ENCODE measurements at places on chromosomes 2 and 18.

DNA sequence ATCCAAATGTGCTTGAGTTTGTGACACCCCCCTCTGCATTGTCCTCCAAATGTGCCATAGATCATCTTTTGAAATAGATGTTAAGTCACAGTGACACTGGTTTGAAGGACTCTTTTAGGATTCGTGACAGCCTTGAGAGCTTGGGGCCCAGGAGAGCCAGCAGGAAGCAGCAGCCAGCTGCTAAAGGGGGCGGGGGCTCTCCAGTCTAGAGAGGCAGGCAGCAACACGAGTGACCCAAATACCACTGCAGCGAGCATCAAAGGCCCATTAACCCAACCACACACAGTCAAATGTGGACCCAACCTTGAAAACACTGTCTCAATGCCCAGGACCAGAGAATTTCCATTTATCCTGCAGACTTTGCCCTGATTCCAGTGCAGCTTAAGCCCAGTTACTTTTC is 75.6 kb downstream of the ZBTB7C start:
- DNase-seq, result no peak

DNA sequence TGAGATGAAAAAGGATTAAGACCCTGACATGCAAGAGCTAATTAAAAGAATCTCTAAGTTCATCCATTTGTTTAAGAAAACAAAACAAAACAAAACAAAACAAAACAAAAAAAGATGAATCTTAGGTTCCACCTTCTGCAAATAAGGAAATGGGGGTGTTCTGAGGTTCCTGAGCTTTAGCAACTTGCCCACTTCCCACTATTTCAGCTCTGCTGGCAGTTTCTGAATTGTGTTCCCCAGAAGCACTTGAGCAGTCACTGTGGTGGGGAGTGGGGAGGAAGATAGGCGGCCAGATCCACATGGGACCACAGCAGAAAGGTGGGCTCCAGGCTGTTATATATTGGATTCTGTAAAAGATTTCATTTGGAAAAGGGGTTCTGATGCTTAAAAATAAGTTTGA is 20.3 kb downstream of the INO80C start:
- DNase-seq, result no peak

GRCh38 chr2:120320318-120320851 is 25.6 kb upstream of the INHBB start:
- no peak for DNase-seq

DNA sequence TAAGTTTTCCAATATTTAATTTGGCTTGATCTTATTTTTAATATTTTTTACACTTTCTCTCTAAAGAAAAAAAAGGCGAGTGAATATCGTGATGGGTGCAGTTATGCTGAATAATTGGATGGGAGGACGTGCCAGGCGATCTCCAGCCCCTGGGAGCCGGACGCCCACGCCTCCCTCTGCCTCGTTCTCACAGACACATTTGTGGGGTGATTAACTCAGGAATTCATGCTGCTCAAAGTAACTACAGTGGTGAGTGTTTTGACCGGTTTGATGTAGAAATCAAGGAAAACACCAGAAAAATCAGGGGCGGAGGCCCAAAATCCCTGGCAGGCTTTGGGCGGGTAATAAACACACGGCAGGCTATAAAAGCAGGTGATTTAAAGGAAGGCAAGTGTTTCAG is 736.8 kb upstream of the SALL3 start:
- DNase-seq, result no peak

DNA sequence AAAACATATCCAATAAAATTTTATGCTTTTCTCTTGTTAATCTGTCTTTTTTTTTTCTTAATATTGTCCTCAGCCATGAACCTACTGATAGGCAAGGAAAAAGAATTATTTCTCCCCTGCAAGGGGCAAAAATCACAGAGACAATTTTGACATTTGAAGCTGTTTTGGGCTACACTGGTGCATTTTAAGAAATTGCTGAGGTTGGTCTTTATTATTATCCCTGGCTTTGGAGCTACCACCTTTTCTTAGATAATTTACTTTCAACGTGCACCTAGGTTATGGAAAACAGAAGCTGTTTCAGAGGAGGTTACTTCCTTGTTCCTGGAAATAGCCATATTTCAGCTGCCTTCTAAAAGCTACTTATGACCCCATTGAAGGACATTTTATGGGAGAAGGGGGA is 195.5 kb upstream of the KYNU start:
- no peak for DNase-seq

DNA sequence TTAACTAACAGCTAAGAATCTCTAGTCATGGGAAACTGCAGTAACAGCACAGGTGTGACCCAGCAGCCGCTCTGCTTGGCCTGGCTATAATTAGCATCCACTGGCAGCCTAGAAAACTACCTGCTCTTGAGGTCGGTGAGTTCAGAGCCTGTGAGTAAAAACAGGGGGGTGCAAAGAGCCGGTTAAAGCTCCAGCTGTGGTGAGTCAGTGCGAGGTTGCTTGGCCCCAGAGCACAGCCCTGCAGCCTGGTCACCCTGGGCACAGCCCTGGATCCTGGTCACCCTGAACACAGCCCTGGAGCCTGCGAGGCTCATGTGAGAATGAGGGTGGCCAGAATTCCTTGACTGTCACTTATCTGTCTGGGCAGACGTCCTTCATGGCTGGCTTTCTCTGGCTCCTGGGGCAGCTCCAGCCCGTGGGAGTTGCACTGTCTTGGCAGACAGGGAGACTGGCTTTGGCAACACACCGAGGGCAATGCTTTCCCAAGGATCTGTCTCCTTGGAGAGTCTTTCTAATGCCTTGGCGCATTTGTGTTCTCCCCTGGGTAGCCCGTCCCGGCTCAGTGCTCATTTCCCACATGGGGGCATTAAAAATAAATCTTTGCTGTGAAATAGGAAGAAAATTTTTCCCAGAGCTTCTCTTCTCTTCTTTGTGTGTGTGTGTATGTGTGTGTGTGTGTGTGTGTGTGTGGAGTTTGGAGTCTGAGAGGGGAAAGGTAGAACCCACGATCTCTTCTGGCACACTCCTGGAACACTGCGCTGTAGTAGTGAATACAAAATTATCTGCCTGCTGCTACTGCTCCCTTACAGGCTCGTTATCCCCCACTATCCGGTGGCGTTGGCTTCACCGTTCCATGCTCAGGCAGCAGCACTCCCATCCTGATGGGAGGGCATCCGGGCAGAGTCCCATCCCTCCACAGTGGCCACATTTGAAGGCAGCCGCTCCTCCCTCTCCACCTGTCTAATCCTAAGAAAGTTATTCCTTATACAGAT is 250.2 kb upstream of the MEX3C start:
- no peak for DNase-seq

DNA sequence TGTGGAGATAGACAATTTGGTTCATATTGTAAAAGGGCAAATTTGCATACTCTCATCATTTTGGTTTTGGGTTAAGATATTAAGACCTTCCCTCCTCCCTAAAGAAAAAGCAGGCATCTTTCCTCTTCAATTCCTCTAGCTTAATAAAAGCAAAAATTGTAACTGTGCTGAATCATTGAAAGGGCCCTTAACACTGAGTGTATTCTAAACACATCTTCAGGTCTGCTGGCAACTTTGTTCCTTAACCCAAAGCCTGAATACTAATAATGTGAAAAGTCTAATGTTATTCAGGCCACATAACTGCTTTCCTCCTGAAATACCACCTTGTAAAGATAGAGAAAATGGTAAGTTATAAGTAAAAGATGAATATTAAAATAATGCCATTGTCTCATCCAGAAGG is 1200.5 kb upstream of the FAM98A start:
- no peak for DNase-seq

DNA sequence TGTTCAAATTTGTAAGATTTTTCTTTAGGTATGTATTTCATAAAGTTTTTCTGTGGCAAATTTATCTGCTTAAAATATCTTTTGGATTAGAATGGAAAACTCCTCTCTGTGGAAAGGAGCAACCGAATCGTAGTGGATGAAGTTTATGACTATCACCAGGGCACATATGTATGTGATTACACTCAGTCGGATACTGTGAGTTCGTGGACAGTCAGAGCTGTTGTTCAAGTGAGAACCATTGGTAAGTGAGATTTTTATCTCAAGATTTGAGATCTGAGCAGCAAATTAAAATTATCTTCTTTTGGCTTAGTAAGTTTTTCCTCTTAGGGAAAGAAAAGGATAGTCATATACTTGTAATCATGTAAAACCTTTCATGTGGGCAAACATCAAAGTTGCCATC is 14.2 kb downstream of the IL18RAP start:
- DNase-seq, result no peak

DNA sequence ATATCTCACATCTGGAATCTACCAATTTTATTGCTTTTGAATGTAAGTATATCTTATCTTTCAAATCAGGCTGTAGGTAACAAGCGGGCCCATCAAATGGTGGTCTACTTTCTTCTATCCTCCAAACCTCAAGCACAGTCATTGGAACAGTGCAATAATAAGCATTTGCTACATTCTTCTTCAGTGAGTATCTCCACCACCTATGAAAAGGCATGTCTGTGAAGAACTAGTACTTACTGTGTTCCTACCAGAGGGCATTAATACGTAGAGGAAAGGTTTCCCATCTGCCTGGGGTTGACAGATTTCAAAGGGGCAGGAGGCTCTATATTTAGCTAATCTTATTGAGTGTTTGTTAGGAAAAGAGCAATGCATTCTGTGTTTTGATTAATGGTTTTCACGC is 411.1 kb downstream of the NCKAP5 start:
- no peak for DNase-seq

DNA sequence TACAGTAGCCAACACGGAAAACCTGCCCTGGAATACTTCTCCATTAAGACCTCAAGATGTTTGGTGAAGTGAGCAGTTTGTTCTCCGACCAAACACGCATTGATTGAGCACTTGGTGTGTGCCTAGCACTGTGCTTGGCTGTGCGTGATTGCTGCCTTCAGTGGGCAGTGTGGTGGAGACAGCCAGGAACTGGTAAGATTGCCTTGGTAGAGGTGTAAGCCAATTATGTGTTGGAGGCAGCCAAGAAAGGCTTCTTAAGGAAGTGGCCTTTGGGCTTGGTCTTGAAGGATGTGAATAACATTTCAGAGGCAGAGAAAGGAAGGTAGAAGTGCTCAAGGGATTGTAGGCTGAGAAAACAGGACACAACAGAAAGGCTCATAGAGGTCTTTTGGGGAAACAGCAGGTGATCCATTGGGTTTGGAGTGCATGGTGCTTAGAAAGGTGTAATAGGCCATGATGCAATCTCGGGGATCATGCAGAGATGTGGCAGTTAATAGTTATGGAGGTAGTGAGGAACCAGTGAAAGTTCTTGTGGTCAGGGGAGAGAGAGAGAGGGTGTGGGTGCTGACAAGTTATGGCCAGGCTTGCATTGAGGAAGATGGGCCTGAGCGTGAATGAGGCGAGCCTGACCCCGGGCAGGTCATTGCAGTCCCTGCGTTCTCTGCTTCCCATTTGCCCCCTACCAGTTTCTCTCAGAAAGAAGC is 6.3 kb downstream of the B3GNT2 start:
- DNase-seq, result no peak

DNA sequence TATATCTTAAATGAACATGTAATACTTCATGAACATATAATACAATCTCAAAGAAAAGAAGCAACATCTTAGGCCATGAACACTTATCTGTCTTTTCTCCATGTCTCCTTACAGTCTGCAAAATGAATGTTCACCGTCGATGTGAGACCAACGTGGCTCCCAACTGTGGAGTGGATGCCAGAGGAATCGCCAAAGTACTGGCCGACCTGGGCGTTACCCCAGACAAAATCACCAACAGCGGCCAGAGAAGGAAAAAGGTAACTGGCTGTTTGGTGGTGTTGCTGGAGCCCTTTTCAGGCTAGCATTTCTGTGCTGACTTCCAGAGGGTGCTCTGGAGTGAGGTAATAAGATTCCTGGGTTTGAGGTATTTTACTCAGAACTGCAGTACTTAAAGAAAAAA is 295.9 kb upstream of the EPAS1 start:
- DNase-seq, result no peak

DNA sequence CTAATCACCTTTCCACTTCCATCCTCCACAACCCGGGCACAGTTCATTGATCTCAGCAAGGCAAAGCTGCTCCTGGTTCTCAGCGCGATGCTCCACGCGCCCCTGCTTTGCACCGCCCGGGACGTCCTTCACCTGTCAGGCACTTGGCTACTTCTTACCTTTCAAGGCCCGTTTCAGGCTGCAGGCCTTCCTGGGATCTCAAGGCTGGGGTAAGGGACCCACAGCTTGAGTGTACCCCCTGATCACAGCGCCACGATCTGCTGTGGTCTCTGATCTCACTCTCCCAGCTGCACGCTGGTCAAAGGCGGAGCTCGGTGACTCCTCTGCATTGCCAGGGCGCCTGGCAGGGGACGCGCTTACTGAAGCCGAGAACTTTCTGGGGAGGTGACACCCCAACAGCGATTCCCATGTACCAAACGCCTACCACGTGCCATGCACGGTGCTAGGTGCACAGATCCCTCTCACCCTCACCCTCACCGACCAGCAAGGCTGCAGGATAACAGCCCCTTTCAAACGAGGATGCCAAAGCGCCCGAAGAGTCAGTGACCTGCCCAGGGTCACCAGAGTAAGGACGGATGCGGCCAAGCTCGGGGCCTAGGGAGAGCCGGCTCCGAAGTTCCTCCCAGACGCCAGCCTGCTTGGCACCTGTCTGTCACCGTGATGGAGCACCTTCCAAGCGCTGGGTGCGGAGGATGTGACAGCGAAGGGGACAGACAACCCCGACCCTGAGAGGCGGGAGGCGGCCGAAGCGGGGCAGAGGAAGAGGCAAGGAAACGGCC is 818 bp downstream of the ITGB1BP1 start:
- peak; percentile 45 for DNase-seq

- no peak for DNase-seq
Measured at GRCh38 chr2:224517963-224518362, 67.2 kb downstream of the CUL3 start.

DNA sequence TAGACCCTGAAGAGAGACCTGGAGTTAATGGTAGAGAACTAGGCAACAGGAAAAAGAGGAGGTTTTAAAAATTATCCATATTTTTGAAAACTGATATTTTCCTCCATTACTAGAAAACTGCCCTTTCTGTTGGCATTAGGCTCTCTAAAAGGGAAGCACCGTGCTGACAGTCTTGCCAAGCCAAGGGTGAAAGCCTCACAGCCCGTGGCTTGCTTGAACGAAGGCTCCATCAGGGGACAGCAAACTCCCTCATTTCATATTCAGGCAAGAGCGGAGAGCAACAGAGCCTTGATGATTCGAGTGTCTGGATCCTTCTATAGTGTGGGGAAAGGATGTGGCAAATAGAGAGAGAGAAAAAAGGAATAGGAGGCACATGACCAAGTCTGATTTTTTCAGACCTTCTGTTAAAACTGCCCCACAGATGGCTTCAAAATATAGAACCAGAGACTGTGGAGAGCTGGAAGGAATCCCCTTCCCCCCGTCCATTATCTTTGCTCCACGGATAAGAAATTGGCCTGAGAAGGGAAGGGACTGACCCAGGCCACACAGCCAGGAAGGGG is 67.0 kb downstream of the CACNB4 start:
- no peak for DNase-seq

GRCh38 chr2:12720754-12721378 is 4.1 kb downstream of the TRIB2 start:
- DNase-seq, result no peak

GRCh38 chr2:207768168-207768865 is 1.4 kb downstream of the FZD5 start:
- peak; percentile 32 for DNase-seq

DNA sequence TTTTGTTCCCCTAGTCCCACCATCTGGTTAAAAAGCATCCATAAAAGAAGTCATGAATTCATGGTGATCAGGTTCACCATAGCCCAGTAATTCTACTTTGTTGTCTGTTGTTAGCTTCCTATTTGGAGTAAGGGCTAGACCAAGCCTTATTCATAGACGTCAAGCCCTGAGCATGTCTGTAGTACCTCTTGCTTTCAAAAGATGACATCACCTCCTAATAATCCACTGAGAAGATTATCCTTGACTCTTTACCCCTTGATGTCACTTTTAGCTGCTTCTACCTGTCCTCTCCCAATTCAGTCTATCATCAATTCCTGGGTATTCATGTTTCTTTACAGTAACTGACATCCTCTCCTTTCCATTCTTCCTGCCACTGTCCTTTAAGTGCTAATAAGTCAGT is 90.1 kb downstream of the EML6 start:
- no peak for DNase-seq

Measured in activated naive CD4-positive, alpha-beta T cell treated with anti-CD3 and anti-CD28 coated beads, Interleukin-2, amount 50 U/mL, for 16 hours (primary cell).